CD4-positive, alpha-beta T cell treated with Interleukin-15 for 4 hours (primary cell): ENCODE measurements at places on chromosomes 4 and X.

DNA sequence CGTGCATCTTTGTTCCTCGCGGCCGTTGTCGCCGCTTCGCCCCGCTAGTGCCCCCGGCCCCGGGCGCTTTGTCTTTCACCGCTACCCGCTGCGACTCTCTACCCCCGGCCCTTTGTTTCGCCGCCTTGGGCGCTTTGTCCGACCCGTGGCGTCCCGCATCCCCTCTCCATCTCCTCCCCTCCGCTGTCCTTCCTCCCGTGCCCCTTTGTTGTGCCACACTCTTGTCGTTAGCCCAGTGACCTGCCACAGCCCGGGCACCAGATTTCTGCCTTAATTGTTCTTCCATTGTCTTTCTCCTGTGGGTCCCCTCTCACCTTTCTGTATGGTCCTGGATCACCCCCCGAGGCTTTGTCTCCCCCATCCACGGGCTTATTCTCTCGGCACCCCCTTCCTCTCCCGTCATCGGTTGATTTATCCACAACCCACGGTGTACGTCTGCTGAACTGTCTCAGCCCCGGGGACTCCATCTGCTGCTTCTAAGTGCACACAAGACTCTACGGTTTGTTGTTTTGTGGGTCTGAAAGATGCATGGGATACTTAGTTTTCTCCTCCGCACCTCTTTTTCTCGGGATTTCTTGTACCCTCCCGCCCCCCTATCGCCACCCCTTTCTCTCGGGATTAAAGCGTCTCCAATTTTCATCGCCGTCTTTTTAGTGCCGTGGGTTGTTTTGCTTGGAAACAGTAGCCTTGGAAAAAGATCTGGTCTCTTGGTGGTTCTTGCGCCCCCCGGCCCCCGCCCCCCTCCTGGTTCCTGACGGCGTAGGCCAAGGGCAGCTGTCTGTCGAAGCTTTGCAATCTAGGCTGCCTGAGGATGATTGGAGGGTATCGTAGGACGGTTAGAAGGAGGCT, 783 bp downstream of the RBPJ start:
- DNase-seq, result no peak

DNA sequence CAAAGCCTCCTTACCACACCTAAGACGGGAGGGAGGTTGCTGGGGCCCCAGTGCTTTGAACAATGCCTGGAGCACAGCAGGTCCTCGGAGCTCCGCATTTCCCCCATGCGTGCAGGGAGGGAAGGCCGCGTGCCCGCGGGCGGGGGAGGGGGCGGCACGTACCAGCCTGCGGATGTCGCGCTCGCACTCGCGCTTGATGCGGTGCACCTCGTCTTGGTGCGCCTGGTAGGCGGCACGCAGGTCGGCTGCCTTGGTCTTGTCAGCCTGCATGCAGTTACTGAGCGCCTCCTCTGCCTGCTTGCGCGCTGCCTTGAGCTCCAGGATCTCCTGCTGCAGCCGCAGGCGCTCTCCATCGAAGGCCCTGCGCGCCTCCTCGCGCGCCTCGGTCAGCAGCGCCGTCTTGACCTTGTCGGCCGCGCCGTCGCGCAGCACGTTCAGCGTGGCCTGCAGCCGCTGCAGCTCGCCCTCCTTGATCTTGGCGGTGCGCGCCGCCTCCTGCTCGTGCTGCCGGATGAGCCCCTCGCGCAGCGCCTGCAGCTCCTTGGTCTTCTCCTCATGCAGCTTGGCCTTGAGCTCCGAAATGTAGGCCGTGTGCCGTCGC, 87.2 kb upstream of the C4orf50 start:
- no peak for DNase-seq

DNA sequence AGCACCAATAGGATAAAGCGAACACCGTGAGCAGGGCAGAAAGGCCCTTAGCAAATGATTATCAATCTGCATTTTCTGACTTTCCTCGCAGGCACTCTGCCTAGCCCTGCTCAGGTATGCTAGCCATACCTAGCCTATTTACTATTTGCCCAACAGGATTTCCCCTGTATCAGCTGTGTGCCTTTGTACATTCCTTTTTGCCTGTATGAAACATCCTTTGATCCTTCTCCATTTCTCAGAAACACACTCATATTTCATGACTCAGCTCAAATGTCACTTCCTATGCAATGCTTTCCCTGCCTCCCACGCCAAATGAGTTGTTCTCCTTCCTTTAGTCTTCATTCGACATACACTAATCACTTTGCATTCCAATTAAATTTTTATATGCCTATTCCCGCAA, 37.2 kb downstream of the PCDH7 start:
- DNase-seq, result no peak

DNA sequence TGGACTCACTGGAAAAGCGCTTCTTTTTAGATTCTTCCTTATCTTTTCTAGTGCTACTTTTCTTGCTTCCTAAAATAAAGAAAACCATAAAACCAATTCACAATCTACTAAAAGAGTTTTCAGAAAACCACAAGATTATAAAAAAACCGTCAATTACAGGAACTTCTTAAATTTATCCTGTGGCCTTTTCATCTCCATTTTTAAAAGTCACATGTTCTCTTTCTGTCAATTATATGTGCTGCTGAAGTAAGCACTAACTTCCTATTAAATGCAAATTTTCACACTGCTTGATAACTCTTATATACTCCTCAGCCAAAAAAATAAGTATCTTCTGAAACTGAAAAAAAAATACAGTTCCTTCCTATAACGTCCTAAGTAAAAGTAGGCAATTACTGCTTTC, 32.8 kb downstream of the CENPC start:
- no peak for DNase-seq

DNA sequence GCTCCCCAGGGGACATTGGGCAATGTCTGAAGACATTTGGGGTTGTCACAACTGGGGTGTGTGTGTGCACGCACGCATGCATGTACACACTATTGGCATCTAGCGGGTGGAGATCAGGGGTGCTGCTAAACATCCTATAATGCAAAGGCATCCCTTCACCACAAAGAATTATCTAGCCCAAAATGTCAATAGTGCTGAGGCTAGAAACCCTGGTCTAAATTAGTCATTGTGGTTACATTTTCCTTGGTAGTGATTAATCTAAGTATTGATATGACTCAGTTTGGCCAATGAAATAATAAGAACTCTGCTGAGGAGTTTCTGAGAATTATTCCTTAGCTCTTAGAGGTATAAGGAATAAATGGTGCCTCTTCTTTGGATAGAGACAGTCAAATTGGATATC, 200.2 kb downstream of the CLCN4 start:
- DNase-seq, result no peak

DNA sequence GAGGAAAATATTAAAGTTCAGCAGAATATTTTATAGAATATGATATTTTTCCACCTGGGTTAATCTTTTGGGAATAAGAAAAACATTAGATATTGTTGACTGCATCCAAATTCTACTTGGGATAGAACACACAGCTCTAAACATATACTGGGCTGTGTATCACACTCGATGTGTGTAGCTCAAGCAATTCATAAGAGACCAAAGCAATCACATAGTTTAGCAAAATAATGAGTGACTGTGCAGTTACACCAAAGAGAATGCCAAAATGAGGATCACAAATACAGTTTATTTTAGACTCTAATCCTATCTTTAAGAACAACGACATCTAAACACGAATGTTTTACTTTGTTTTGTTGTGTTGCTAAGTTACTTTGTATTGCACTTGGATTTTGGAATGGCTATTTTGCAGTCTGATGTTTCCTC, 101.2 kb downstream of the CBR4 start:
- DNase-seq, result no peak

DNA sequence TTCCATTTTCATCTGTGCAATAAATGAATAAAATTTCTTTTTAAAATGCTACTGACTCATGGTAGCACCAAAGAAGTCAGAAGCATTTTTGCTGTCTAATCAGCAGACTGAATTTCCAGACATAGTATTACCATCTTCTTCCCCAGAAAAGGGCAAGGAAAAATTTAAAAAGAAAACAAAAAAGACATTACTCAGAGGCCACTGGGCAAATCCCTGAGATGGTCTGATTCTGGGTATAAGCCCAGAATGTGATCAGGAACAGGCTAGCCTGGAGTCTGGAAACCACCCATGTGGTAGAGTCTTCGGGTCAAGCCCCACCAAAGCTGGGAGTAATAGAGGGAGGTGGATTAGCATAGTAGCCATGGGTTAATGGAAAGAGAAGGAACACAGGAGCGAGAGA, 342.8 kb downstream of the FBXW7 start:
- DNase-seq, result no peak

DNA sequence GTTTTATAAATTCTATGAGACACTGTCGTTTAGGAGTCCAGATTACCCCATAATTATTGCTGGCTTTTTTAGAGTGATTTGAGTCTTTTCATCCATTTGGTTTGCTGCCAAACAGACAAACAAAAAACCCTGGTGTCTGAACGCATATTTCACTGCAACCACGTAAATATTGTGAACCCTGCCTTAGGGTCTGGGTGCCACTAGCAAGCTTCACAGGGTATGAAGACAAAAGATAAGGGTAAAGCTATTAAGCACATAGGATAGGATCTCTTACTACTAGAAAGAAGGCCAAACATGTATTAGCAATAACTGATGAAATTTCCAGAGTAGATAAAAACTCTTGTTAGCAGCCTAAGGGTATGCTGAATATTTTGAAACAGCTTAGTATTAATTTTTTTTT, 143.3 kb downstream of the BANK1 start:
- no peak for DNase-seq
